Stimulated activated CD8-positive, alpha-beta memory T cell treated with anti-CD3 and anti-CD28 coated beads, Interleukin-4, amount 100 ng/mL, for 1 hour (primary cell): ENCODE measurements at places on chromosomes 7 and 10.
A peak's percentile ranks its signal among the peaks of the same experiment; 100 is the strongest.

GRCh38 chr7:99380823-99381663, 6.5 kb downstream of the ARPC1B start:
- DNase-seq, result peak; percentile 78

DNA sequence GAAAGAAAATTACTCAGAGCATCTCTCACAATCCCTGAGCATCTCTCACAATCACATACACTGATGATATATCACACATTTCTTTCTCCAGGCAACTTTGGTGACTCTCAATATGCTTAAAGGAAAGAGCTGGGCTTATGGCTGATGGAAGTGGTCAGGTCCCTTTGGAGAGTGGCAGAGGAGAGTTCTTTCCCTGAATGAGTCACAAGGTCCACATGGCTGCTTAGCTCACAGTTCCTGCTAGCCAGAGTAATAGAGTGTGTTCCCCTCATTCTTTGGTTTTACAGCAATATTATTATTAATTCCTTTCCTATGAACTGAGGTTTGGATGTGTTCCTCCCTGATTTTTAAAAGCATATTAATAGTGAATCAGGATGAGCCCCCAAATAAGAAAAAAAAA, 287.4 kb downstream of the C7orf25 start:
- DNase-seq, result no peak

- DNase-seq, result no peak
Observed at GRCh38 chr7:37391791-37392672, 56.6 kb downstream of the ELMO1 start.

GRCh38 chr7:65390588-65390987, 16.9 kb downstream of the ZNF92 start:
- no peak for DNase-seq

DNA sequence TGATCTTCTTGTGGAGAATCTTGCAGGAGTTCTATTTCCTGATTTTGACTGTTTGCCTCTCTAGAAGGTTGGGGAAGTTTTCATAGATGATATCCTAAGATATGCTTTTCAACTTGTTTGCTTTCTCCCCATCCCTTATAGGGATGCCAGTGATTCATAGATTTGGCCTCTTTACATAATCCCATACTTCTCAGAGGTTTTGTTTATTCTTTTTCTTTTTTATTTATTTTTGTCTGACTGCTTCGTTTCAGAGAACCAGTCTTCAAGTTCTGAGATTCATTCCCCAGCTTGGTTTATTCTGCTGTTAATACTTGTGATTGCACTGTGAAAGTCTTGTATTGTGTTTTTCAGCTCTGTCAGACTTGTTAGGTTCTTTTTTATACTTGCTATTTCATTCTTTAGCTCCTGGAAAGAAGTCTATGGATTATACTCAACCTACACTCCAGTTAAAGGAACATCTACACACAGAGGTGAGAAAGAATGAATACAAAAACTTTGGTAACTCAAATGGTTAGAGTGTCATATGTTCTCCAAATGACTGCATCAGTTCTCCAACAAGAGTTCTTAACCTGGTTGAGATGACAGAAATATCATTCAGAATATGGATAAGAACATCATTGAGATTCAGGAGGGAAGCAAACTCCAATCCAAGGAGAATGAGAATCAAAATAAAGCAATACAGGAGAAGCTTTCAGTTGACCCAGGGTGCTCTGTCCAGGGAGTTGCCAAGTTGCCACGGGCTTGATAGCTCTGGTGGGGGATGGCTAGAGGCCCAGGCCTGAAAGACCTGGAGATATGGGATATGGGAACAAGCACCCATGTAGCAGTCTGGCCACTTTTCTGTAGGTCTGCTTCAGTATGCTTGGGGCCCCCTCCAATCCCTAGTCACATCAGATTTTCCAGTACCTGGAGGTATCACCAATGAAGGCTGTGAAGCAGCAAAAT, 150.3 kb downstream of the AHR start:
- no peak for DNase-seq

DNA sequence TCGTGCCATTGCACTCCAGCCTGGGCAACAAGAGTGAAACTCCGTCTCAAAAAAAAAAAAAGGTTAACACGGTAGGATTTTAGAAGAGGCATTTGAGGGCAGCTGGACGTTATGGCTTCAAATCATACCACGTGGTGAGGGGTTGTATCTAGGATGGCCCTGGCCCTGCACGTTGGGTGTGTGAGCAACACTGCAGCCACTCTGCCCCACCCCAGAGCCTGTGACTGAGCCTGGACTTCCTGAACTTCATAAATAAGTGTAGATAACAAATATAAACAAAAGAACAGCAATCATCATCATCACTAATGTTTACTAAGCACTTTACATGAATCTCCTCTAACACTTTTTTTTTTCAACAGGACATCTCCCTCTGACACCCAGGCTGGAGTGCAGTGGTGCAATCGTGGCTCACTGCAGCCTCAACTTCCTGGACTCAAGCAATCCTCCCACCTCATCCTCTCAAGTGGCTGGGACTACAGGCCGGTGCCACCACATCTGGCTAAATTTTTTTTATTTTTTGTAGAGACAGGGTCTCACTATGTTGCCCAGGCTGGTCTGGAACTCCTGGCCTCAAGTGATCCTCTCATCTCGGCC, 169.5 kb upstream of the FRMD4A start:
- DNase-seq, result no peak

DNA sequence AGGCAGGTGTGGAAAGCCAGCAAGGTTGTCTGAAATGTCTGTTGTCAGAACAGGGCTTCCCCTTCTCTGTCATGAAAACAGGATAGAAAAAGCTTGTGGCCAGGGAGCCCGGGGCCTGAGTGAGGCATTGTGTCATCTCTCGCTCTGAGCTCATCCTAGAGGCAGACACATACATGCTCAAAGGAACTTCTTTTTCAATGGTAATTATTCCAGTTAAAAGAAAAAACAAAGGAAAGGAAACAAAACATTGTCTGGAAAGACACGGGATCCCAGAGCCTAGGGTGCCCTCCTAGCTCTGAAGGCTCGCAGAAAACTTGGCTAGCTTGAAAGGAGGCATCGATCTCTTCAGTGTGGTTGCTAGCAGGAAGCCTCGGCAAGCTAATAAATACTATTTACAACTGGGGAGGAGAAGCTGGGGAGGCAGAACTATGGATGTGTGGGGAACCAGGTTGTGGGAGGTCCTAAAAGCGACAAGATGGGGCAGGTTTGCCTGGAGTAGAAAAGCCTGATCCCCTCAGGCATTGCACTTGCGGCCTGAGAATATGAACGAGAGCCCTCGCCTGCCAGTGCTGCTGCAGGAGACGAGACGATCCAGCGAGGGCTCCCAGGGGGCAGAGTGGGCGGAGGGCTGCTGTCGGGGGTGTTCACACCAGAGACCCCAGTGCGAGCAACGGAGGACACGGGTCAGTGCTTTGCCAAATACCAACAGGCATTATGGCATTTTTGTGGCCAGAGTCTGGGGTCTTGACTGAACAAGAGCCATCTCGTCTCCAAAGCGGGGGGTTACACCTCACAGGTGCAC, 32.8 kb upstream of the DGKI start:
- no peak for DNase-seq

- DNase-seq, result no peak
Observed at GRCh38 chr7:112791465-112792168, 1.4 kb upstream of the TMEM168 start.

GRCh38 chr7:121449329-121449728, 53.2 kb upstream of the FAM3C start:
- DNase-seq, result no peak

GRCh38 chr10:130357951-130358350, 221.8 kb downstream of the GLRX3 start:
- no peak for DNase-seq
